Cerebellum (tissue), 4 donors: ENCODE measurements at places on chromosomes 6 and 20. TPM values are rescaled to one million over a fixed set of nuclear protein-coding genes. Genes with fewer than 3 reads are reported as not detected.

Gene MYO6
- 35.8 TPM for total RNA-seq

Gene ERVFRD-1
- total RNA-seq = not detected

Gene CPNE5
- total RNA-seq = 6.9 TPM

Gene TNF
- total RNA-seq = 0.18 TPM

Gene TPX2
- total RNA-seq = 15.4 TPM

Gene TGM2
- 10.8 TPM for total RNA-seq

Gene CASS4
- total RNA-seq = 1.1 TPM

Gene SOD2
- 45.4 TPM for total RNA-seq

Gene SLC24A3
- 15.7 TPM for total RNA-seq

Gene ZBTB46
- 20.3 TPM for total RNA-seq

Gene VGLL2
- total RNA-seq = not detected

Gene SMPDL3A
- total RNA-seq = 11.3 TPM

Gene PRL
- 0.54 TPM for total RNA-seq

Gene TRAM2
- 4.6 TPM for total RNA-seq

Gene ZNF322
- total RNA-seq = 31.5 TPM

Gene CD24
- 430 TPM for total RNA-seq

Gene OR2J3
- total RNA-seq = not detected

Gene KIAA1755
- total RNA-seq = 5.6 TPM

Gene SLC22A7
- 0.36 TPM for total RNA-seq

Gene GJA1
- total RNA-seq = 82.9 TPM

Gene BMP7
- 13.5 TPM for total RNA-seq

Gene CEP162
- 24.3 TPM for total RNA-seq

Gene TBPL1
- 42.2 TPM for total RNA-seq

Gene HMGCLL1
- 35.2 TPM for total RNA-seq

Gene GLYATL3
- total RNA-seq = not detected

Gene CCN2
- 8.5 TPM for total RNA-seq

Gene NHLRC1
- total RNA-seq = 2.8 TPM

Gene GPX5
- not detected for total RNA-seq

Gene ZSCAN23
- 19.9 TPM for total RNA-seq

Gene NOTCH4
- total RNA-seq = 6.9 TPM

Gene CNKSR3
- 1.7 TPM for total RNA-seq
